ENCODE measurements at places on chromosomes 2 and 18. TPM values are rescaled to one million over a fixed set of nuclear protein-coding genes. Genes with fewer than 3 reads are reported as not detected.

Gene CCDC102B
- total RNA-seq = 3.3 TPM

Gene WDR7
- 13.5 TPM for total RNA-seq

Gene MARCO
- 28.4 TPM for total RNA-seq

- no peak overlapping the region for H3K27ac ChIP-seq
- DNase-seq = no peak
- peaks cover 5% of the 10 kb centered on the region for H3K4me1 ChIP-seq
These were observed 122.3 kb upstream of the FHL2 start for GRCh38 chr2:105521176-105521575.

- no peaks in the 10 kb centered on the region for H3K36me3 ChIP-seq
- H3K27me3 ChIP-seq = no peaks in the 10 kb centered on the region
- H3K4me1 ChIP-seq = no peaks in the 10 kb centered on the region
- no peak for DNase-seq
These were observed 1.6 kb downstream of the ABCA12 start for GRCh38 chr2:215136669-215137328.

DNA sequence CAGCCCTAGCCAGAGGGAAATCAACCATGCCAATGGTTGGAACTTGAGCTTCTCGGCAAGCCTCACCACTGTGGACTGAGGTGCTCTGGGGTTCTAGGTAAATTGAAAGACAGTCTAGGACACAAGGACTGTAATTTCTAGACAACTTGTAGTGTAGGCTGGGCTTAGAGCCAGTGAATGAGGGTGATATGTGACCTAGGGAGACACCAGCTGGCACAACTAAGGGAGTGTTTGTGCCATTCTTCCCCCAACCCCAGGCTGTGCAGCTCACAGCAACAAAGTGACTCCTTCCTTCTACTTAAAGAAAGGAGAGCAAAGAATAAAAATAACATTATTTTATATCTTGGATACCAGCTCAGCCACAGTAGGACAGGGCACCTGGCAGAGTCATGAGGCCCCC is 1690.7 kb upstream of the TMEFF2 start:
- no peaks in the 10 kb centered on the region for H3K27me3 ChIP-seq
- no peaks in the 10 kb centered on the region for H3K4me1 ChIP-seq
- no peak for DNase-seq

GRCh38 chr2:128978212-128978611 is 659.5 kb upstream of the HS6ST1 start:
- H3K4me3 ChIP-seq = no peak overlapping the region
- no peaks in the 10 kb centered on the region for H3K36me3 ChIP-seq
- no peaks in the 10 kb centered on the region for H3K27me3 ChIP-seq
- no peak for DNase-seq
